ENCODE measurements at places on chromosomes 11 and 22.
A peak's percentile ranks its signal among the peaks of the same experiment; 100 is the strongest.

- DNase-seq: no peak
Measured at GRCh38 chr11:133176748-133177147, 355.6 kb downstream of the OPCML start.

DNA sequence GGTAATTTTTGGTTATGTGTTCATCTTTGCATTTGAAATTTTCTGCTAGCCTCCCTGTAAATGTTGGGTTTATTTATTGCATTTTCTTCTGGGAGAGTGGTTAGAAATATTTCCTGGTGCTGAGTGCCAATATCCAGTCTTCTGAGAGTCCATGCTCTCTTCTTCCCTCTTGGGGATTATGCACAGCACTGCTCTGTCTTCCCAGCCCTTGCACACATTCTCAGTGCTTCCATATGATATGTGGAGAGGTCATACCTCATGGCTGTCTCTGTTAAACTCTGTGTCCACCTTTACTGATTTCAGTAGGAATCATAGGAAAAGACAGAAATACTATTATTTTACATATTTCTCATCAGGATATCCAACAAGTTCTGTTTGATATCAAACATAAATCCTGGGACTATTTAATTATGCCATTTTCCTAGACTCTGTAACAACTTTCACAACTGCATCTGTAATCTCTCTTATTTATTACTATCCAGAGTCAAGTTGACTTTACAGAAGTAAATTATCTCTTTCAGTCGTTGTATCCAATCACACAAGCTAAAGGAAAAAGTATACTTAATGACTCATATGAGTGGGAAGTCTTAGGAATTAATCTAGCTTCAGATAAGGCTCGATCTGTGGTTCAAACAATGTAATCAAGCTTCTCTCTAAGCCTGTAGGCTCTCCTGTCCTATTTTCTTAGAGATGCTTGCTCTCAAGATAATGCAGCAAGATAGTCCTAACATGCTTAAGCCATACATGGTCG is 2.7 kb upstream of the NXPE1 start:
- no peak for DNase-seq

DNA sequence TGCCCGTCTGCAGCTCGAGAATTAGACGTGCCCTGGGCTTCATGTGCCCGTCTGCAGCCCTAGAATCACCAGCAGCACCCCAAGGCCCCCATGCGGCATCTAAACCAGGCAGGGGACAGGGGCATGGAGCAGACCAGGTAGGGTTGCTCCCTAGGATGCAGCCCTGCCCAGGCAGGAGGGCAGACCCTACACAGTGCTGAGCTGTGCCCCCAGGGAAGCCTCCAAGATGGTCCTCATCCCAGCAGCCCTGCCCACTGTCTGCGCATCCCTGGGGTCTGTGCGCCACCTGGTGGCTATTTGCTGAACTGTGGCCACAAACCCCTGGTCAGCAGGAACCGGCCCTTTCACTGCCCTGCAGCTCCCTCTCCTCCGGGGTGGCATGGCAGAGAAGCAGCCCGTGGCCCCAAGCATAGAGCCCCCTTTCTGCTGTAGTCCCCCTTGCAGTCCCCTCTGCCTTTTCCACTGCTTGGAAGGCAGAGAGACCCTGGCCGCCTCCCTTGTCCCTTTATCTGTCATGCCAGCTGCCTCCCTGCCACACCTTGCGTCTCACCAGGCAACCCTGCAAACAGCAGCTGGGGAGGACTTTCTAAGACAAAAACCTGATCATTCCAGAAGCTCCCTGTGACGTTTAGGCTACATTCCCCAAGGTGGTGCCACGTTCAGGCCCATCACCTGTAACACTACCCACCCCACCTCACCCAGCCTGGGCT is 86.6 kb downstream of the KCNQ1 start:
- peak; percentile 39 for DNase-seq

GRCh38 chr11:124801014-124801413 is 808 bp upstream of the MSANTD2 start:
- no peak for DNase-seq

DNA sequence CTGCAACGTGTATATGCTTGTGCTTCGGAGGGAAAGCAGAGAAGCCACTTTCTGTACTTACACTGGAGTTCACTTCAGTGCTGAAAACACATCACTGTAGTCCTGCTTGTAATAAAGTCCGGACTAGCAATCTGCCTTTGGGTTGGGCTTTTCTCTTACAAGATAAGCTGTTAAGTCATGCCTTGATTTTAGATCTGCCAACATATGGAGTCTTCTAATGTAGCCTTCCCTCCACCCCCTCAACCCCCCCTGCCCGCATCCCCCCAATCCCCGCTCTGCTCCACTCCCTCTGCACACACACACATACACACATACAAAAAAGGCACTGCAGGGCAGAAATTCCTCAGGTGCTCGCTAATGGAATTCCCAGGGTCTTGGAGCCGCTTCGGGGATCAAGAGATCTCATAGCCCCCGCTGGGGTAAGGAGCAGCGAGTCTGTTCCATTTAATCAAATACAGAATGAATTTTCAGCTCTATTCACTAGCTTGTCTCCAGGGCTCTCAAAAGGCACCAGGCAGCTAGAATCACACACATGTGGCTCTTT is 3.4 kb downstream of the CDON start:
- no peak for DNase-seq

DNA sequence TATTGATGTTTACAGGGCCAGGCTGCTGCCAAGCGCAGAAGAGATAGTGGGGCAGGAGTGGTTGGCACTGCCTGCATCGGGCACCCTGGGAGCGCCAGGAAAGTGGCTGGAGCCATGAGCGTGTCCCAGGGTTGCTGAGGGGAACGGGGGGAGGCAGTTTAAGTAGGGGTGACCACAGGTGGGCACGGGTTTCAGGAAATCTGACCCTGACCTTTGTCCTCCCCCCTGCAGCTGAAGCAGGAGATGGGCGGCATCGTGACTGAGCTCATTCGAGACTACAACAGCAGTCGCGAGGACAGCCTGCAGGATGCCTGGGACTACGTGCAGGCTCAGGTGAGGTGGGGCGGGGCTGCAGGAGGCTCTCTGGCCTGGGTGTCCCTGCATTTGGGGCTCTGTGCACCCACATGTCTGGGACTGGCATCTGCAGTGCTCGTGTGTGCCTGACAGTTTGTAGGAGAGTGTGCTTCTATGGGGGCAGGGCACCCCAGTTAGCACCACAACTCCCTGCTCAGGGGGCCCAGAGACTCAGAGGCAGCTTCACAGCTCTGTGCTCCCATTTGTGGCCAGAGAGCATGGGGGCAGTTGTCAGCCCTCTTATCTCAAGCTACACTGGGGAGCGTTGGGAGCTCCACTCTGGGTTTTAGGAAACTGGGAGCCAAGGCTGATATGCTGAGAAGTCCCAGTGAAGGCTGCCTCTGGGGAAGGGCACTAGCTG is 49.7 kb downstream of the CD82 start:
- DNase-seq: no peak

GRCh38 chr22:42821386-42821785 is 35.7 kb downstream of the ARFGAP3 start:
- no peak for DNase-seq

Measured in stimulated activated CD4-positive, alpha-beta T cell treated with anti-CD3 and anti-CD28 coated beads, Interleukin-4, amount 100 ng/mL, for 4 hours (primary cell).